Activated naive CD4-positive, alpha-beta T cell treated with Interleukin-2 at 50 U/mL for 16 hours (primary cell): ENCODE measurements at places on chromosomes 7 and 10.

- no peak for DNase-seq
Observed at GRCh38 chr10:63201118-63201517, 68.0 kb downstream of the NRBF2 start.

DNA sequence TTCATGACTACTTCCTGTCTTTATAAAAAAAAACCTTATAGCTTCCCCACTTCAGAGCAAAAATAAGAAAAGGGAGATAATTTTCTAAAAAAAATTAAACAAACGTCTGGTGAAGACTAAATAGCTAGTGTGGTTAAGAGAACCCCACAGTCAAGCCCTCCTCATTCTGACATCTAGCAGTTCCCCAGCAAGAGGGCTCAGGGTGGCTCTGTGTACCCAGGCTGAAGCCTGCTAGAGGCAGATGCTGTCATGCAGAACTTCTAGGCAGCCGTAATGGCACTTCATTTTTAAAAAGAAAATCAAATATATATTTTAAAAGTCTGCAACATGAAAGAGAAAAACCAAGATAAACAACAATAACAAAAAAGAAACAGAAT is 223.1 kb upstream of the KLF14 start:
- peak; percentile 52 for DNase-seq

DNA sequence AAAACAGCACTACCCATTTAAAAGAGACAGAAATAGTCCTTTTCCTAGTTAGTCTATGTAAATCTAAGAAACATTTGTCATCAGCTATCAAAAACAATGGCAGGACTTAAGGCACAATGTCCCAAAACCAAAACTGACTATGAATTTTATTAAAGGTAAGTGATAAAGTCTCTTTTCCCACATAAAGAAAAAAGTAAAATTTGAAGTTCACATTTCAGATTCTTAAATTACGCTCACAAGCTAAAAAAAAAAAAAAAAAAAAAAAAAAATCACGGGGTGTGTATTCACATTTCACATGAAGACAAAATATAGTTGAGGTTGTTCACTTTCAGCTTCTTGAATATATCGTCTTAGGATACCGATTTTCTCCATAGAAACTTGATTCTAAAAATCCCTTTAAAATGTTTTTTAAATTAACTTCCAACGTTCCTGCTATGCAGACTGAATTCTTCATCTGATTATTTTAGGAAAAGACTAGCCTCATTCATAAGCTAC is 1.6 kb downstream of the P4HA1 start:
- DNase-seq, result no peak

DNA sequence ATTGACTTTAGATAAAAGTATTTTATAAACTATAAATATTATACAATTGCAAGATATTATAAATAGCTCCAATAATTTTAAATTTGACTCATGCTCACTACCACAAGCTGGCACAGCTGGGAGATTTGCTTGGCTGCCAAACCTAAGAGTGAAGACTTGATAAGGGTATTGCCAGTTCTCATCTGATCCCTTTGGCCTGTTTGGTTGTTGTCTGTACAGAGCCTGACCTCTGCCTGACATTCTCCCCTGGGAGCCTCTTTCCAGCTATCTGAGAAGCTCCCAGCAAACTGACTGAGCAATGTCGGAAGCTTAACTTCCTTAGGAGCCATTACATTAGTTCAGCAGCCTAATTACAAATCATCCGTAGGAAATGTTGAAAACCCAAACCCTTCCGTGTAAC is 10.2 kb upstream of the LMOD2 start:
- no peak for DNase-seq

DNA sequence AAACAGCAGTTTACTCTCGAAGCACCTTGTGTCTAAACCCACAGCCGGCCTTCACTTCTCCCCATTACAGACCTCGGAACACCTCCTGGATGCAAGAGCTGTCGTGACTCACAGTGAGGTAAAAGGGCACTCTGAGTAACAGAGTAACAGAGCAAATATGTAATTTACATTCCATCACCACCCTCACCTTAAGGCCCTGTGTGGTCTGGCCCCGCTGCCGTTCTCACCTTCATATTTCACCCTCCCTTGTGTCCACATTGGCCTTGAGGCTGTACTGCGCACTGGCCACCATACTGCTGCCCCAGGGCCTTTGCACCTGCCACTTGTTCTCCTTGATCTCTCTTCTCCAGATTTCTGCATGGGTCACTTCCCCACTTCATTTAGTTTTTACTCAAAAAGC is 12.6 kb downstream of the FFAR4 start:
- DNase-seq, result no peak

DNA sequence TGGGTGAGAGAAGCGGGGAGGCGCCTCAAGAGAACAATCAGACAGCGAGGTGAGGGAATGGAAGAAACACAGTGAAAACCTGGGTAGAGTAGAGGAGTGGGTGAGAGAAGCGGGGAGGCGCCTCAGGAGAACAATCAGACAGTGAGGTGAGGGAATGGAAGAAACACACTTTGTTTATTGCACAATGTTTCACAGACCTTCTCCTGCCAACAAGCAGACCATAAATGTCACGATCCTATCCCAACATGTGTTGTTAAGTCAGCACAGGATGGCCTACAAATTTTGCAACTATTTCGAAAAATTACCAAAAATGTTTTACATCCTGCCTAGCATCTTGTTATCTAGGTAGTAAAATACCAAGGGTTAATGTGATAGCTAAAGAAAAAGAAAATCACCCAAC is 115.3 kb downstream of the JAZF1 start:
- no peak for DNase-seq

DNA sequence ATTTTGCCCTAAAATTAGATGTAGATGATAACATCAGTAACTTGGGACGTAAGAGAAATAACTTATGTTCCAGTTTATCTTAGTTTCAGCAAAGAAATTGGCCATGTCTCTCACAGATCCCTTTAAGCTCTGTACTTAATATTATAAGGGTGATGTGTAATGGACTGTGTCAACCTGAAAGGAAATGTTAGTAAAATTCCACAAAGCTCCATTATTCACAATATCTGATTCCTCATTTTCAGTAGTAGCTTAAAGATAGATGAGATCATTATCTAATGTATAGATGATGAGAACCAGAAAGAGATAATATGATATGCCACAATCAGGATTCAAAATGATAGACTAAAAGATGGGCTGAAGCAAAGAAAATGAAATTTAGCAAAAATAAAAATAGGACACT is 316.8 kb upstream of the CHRM2 start:
- no peak for DNase-seq

GRCh38 chr10:97573021-97573420 is 442 bp downstream of the ANKRD2 start:
- no peak for DNase-seq

DNA sequence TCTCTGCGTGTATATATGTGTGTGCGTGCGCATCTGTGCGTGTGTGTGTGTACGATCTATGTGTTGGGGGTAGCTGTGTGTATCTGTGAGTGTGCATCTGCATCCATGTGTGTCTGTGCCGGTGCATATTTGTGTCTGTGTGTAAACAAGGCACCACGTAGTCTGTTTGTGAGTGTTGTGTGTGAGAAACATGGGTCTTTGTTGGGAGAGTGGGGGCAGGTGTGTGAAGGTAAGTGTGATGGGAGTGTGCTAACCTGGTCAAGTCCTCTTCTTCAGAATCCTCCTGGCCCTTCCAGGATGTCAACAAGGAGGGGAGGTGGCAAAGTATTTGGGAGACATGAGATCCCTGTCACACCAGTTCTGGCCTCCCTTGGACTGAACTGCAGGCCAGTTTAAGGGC is 87.2 kb downstream of the HIF1AN start:
- DNase-seq, result no peak

GRCh38 chr10:119104654-119105015 is 722 bp downstream of the DENND10 start:
- no peak for DNase-seq

GRCh38 chr7:134948736-134949135 is 37.6 kb upstream of the AGBL3 start:
- DNase-seq, result no peak

DNA sequence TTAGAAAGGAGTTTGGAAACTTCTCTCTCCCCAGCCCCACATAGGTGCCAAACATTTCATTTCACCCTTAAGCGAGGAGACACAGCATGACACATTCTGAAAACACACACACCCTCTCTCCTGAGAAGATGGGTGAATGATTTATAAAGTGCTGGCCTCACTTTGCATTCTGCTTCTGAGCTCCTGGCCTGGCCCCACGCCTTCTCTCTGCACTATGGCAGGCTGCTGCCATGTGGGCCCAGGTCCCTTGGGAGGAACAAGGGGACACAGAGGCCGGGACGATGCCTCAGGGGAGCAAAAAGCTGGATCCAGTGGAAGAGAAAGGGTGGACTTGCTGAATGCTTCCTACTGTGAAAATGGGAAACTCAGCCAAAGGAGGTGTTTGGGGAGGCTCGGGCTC is 56.0 kb downstream of the CPXM2 start:
- DNase-seq, result no peak

- no peak for DNase-seq
Observed at GRCh38 chr7:93015779-93016481, 101.8 kb downstream of the SAMD9 start.

- DNase-seq, result no peak
Observed at GRCh38 chr7:21960922-21961321, 15.2 kb upstream of the CDCA7L start.

- no peak for DNase-seq
Observed at GRCh38 chr7:32163141-32163806, 93.1 kb upstream of the PDE1C start.

DNA sequence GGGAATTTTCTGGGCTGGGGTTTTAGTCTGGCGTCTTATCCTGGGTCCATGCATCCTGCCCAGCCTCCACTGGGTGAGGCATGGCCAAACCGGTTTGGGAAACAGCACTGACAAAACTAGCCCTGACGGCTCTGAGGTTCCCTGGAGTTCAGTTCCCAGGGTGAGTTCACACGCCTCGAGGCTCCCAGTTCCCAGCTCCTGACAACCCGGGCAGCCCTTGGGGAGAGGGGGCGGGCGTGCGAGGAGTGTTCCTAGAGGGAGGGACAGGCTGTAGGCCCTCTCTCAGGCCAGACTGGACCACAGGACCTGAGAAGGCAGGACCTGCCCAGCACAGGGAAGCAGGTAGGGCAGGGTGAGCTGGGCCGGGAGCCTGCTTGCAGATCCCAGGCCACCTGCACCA is 82.3 kb upstream of the PPIF start:
- DNase-seq, result no peak

DNA sequence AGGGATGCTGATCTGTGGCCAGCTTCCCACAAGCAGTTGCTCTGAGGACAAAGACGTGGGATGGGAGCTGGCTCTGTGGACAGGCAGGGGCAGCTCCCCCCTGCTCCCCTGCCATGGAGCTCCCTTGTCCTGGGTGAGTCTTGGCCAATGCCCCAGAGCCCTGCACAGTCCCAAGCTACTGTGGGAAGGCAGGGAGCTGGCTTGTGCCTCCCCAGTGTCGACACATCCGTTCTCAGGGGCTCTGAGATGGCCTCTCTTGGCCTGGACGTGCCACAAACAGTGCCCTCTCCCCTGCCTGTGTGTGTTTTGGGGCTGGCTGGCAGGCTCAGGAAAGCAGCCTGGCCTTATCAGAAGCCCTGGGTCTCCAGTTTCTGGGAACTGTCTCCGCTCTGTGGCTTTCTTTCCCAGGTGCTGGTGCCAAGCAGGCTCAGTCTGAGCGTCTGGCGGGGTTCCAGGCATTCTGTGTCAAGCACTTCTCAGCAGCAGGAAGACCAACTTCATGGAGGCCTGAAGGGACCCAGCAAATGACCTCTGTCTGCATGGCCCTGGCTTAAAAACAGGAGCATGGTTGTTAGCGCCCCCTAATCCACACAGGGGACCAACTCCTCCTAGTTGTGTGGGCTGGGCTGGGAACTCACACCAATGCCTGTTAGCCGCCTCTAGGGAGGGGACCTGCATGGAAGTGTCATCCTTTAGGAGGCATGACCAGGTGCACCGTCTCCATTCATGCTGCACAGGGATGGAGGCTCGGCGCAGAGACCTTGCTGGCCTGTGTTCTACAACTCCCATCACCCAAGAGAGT is 375.2 kb downstream of the RPS24 start:
- DNase-seq, result no peak

GRCh38 chr10:44325157-44325556 is 59.7 kb downstream of the CXCL12 start:
- no peak for DNase-seq

DNA sequence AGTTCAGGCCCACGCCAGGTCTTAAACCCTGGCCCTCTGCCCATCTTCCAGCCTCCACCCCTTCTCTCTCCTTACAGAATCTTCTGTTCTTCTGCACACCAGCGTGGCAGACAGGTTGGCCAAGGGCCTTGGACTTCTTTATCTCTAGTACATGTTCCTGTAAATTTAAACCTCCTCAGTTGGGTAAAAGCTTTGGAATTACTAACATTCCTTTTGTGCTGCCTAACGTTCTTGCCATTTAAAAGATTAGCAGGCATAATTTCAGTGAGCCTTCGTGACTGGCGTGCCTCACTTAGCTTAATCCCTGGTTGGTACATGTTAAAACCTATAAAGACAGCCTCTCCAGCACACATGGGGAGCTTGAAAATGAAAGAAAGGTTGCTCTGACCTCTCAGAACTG is 192.2 kb downstream of the CUX1 start:
- DNase-seq, result no peak

DNA sequence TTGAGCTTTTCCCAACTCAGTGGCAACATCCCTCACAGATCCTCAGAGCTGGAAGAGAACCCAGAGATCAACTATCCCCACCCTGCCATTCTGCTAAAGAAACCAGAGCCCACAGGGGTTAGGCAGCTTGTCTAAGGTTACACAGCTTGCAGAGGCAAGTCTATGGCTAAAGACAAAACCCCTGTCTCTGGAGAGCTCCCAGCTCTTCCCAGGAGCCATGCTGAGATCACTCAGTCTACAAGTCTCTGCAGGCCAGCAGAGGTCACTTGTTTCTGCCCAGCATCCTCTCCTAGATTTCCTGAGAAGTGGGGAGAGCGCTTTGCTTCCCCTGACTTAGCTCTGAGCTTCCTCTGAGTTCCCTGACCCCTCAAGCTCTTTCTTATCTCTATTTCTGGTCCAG is 28.5 kb upstream of the LOXL4 start:
- no peak for DNase-seq

GRCh38 chr10:87635498-87636312 is 24.0 kb upstream of the PAPSS2 start:
- DNase-seq, result peak; percentile 22
